ENCODE measurements at places on chromosomes 6 and 20. TPM values are rescaled to one million over a fixed set of nuclear protein-coding genes. Genes with fewer than 3 reads are reported as not detected.

- DNase-seq, result no peak
These were observed 101.9 kb downstream of the VEGFA start for GRCh38 chr6:43871933-43872332.

- no peak for DNase-seq
These were observed 141.2 kb downstream of the FAM83B start for GRCh38 chr6:54987633-54988290.

GRCh38 chr6:158815379-158815724 lies 3.8 kb downstream of the EZR start:
- no peak for DNase-seq

DNA sequence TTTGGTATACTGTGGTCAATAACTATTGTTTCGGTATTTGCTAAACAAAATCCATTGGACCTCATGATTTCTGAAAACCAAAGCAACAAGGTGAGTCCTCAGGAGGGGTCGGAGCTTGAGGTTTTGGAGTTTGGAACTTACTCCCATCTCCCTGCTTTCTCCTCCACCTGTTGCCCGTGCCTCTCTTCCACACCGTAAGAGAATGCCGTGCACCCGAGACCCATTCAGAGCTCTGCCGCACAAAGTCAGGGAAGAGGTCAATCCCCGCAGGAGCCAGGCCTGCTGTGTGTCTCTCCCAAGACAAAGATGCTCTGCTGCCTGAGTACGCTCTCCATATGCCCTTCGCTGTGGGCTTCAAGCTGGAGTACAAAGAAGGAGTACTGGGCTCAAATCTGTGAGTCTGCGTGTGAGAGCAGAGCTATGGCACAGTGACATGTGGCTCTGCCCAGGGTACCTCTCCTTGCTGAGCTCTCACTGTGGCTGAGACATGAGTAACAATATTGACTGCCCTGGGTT lies 23.9 kb downstream of the PXDC1 start:
- no peak for DNase-seq

GRCh38 chr6:118625833-118626232 lies 25.6 kb downstream of the CEP85L start:
- DNase-seq, result no peak

- no peak for DNase-seq
These were observed 2.1 kb upstream of the TRERF1 start for GRCh38 chr6:42453654-42454427.

DNA sequence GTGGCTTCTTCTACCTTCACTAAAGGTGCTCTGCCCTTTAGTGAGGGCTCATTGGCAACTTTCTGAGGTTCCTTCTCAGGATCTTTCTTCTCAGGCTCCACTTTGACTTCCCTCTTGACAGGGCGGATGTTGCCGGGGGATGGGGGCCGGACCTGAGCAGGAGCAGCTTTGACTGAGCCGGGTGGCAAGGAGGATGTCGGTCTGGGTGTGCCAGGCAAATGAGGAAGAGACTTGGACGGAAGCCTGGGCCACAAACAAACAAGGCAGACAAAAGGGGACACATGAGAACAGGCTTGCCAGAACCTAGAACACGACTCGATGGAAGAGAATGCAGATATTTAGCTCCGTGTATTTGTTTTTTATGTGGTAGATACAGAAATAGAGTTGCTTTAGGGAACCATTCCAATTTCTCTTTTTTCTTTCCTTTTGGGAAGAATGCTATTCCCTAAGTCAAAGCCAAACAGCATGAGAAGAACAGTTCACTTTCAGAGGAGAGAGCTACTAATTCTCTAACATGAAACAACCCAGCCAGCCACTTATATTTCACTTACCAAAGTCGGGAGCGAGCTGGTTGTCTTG lies 76.2 kb upstream of the BCLAF1 start:
- DNase-seq, result no peak

Gene ARMH2
- total RNA-seq, result not detected

Gene WFDC10B
- not detected for total RNA-seq

Data from glomerular endothelial cell (primary cell).